ENCODE measurements at places on chromosomes 6 and 20.
A peak's percentile ranks its signal among the peaks of the same experiment; 100 is the strongest.

GRCh38 chr20:56621730-56622129, 7.4 kb upstream of the TFAP2C start:
- no peak for DNase-seq

DNA sequence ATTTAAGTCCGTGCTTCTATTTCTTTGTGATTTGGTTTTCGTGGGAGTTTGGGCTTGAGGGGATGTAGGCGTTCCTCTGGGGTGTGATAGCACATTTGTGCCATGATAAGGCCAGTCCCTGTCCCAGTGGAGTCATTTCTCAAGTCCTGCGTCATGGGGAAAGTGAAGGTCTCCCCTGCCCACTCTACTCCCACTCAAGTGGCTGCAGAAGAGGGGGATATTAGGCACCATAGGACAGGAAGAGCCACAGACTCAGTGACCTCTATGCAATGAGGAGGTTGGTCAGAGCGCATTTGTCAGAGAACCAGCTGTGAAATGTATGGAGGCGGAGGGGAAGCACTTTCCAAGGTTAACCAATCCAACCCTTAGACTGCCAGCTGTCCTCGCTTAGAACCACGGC, 51.9 kb upstream of the EDN1 start:
- DNase-seq, result peak; percentile 5

DNA sequence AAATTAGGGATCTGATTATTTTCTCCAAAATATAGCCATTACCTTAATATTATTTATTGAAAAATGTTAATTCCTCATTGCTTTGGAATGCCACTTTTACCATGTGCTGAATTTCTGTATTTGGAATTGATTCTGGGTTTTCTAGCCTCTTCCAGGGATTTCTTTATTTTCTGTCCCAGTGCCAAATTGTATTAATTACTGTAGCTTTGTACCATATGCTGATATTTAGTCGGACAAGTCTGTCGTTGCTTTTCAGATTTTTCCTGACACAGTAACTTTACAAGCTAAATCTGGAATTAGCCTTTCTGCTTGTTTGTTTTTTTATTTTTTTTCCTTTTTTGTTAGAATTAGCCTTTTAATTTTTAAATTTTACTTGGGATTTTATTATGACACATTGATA, 10.9 kb upstream of the TMEM14B start:
- no peak for DNase-seq

- no peak for DNase-seq
Measured at GRCh38 chr6:152173321-152173720, 365.8 kb downstream of the ESR1 start.

- no peak for DNase-seq
Measured at GRCh38 chr6:168794491-168794890, 353.5 kb downstream of the SMOC2 start.

DNA sequence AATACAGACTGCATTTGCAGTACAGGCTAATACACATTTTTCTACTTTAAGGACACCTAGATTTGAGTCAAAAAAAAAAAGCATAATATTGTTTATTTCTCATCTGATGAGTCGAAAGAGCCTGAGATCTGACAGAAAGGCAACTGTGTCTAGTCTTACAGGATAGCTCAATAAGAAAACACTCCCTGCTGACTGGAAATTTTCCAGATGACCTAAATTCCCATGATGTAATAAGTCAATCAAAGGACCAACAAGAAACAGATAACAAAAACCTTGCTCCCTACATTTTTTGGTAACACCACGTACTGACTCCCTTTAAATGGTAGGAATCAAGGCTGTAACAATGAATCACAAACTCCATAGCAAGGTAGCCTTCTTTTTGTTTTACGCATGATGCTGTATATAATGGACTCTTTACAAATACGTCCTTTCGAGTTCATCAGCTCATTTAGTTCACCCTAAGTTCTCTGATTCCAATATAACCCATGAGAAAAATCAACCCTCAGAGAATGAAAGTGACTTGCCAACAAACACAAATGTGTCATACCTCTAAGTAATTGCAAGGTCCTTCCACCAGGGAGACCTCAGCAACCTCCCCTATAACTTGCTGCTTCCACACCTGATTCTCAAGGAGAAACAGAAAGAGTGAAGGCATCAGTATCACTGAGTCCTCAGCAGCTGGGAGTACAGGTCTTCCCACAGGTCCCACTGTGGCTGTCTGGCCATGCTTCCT, 12.1 kb downstream of the TBX18 start:
- no peak for DNase-seq

GRCh38 chr6:157804448-157805327, 18.4 kb upstream of the SNX9 start:
- DNase-seq, result no peak

GRCh38 chr20:19502169-19502568, 255.9 kb upstream of the RIN2 start:
- DNase-seq, result no peak

DNA sequence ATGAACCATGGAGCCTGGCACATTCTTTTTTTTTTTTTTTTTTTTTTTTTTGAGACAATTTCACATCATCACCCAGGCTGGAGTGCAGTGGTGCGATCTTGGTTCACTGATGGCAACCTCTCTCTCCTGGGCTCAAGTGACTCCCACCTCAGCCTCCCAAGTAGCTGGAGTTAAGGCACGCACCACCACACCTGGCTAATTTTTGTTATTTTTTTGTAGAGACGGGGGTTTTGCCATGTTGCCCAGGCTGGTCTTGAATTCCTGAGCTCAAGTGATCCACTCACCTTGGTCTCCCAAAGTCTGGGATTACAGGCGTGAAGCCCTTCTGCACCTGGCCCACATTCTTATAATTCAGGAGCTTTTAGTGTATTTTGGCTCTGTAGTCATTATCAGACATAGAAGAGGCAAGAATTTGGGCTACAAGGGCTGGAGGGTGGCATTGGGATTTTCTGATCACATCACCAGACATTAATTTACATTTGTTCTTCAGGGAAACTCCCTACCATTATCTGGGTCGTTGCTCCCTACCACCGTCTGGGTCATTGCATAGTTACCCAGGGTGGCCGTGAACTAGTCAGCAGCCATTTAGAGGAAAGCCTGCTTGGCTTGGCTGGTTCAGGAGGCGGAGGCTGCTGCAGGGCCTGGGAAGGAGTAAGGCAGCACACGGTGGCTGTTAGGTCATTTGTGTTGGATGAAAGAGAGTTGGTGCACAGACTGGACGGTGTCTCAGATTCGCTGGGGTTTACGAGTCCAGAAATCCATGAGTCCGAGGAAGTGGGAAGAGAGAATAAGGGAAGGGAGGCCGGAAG, 17.6 kb downstream of the ARID1B start:
- peak; percentile 76 for DNase-seq
